Fibroblast of skin of left biceps (primary cell): ENCODE measurements at places on chromosomes 2 and 18.

DNA sequence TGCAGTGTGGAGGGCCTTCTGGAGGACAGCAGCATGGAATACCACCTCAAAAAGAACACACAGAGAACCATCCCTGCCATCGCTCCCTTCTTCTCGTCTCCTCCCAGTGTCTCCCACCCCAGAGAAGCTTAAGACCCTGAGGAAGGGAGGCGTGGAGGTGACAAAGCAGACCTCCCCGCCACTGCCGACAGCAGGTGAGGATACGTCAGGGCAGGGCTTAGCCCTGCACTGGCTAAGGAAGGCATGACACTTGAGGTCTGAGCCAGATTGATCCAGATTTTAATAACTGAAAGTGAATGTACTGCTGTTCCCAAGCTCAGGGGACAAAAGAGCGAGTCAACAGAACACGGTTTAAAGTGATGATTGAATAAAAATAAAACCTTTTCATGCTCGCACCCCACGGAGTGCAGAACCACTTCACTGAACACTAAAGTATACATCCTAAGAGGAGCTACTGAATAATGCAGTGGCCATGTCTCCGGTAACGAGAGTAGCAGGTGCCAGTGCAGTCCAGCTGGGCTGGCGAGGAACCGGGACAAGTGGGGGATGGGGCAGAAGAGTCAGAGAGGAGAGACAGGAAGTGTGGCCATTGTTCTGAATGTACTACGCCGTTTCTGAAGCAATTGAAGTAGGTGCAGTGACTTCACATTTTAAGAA, 391.0 kb downstream of the CDH2 start:
- no peak for DNase-seq

GRCh38 chr18:79985172-79985571, 3.2 kb downstream of the TXNL4A start:
- no peak for DNase-seq

GRCh38 chr2:51093016-51093415, 61.1 kb upstream of the NRXN1 start:
- no peak for DNase-seq

DNA sequence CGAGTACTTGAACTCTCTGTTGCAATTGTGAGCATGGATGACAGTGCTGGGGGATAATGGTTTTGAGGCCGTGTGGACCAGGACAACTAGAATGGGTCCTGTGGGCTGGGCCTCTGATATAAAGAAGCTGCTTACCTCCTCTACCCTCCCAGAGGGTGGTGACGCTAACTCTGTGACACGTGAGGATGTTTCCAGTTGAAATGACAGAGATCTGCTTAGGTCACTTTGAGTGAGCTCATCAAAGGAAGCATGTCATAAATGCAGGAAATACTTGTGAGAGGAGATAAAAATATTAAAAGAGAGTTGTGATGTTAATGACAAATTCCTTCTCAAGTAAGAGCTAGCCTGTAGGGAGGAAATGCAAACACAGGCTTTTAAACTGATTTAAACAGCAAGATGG, 16.4 kb downstream of the RMC1 start:
- DNase-seq, result no peak

DNA sequence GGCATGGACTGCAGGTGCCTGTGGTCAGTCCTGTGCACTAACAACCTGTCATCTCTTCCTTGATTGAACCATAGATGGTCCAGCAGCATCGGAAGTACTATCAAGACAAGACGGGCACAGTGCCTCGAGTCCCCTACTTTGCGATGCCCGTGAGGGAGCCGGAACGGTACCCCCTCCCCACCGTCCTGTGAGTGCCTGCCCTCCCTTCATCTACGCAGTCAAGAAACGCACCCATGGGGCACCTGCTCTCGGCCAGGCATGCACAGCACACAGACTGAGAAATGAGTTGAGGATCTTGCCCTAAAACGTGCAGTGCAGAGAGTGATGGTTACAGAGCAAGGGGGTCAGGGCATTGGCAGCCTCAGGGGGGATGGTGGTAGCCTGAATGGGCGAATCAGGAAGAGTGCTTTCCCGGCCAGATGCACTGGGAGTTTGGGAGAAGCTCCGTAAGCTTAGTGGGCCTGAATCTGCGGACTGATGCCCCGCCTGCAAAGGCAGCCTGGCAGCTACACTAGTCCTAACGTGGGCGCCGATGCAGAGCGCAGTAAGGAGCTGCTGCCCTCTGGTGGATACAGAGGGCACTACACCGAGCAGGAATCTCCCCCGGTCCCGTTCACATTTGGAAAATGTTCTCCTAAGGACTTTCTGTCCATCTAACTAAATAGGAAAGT, 63.6 kb downstream of the CIB4 start:
- DNase-seq, result peak; percentile 6

DNA sequence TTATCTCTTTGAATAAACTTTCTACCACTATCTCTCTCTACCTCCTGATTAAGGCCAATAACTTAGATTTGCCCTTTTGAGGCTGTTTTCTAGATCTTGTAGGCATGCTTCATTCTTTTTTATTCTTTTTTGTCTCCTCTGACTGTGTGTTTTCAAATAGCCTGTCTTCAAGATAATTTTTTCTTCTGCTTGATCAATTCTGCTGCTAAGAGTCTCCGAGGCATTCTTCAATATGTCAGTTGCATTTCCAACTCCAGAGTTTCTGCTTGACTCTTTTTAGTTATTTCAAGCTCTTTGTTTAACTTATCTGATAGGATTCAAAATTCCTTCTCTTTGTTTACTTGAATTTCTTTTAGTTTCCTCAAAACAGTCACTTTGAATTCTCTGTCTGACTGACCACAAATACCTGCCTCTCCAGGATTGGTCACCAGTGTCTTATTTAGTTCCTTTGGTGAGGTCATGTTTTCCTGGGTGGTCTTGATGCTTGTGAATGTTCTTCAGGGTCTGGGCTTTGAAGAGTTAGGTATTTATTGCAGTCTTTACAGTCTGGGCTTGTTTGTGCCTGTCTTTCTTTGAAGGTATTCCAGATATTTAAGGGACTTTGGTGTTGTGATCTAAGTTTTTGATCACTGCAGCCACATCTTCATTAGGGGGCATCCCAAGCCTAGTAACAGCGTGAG, 197.3 kb upstream of the STK17B start:
- no peak for DNase-seq

GRCh38 chr2:229910832-229911412, 10.9 kb downstream of the TRIP12 start:
- no peak for DNase-seq

GRCh38 chr2:110675679-110676078, 2.2 kb downstream of the BUB1 start:
- no peak for DNase-seq

- DNase-seq, result peak; percentile 67
These were observed 85.2 kb upstream of the ITGA4 start for GRCh38 chr2:181371782-181372645.

DNA sequence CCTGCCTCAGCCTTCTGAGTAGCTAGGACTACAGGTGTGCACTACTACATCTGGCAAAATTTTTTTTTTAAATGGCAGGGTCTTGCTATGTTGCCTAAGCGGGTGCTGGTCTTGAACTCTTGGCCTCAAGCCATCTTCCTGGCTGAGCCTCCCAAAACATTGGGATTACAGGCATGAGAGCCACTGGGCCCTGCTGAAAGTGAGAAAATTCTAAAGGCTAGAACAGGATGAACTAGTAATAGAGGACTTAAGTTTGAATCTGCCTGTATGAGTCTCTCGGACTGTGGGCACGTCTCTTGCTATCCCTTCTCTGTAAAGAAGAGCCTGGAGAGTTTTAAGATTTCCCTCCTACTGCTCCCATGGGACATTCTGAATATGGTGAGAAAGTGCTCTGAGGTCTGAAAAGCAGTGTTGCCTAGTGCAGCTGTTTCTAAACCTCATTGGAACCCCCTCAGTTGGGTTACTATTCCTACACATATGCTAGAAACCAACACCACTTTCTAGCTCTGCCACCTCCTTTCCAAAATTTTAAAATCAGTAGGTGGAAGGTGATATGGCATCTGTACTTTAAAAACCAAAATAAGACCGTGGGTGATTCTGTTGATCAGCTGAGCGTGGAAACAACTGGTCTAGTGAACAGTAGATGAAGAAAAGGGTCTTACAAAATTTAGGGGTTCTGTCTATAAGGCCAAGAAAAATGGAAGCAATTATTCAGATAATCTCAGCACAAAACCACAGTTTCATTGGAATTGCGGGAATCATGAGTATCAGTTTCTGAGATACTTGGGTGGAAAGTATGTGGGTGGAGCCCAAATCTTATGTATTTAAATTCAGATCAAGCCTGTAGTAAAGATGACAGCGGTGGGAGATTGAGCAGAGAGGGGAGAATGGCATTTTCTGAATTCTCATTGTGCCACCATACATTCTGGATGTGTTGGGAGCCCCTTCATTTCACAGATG, 259.8 kb upstream of the CXCR4 start:
- DNase-seq, result no peak

GRCh38 chr2:157324331-157324843, 1.2 kb downstream of the ERMN start:
- no peak for DNase-seq

- DNase-seq, result no peak
These were observed 116.8 kb downstream of the GBX2 start for GRCh38 chr2:236051351-236051750.

DNA sequence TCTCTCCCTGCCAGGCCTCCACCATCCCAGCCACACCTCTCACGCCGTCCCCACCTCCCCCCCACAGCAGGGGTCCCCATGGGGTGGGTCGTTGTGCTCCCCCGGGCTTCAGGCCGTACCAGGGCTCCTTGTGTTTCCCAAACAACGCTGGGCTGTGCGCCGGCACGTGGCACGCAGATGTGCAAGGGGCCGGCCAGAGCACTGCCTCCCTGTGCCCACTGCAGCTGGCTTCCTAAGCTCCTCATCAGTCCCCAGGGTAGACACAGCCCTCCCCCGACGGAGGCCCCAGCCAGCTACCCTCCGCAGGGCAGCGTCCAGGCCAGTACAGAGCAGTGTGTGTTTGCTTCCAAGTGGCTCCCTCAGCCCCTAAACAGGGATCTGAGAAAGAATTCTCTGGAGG, 34.0 kb downstream of the BIN1 start:
- DNase-seq, result no peak

DNA sequence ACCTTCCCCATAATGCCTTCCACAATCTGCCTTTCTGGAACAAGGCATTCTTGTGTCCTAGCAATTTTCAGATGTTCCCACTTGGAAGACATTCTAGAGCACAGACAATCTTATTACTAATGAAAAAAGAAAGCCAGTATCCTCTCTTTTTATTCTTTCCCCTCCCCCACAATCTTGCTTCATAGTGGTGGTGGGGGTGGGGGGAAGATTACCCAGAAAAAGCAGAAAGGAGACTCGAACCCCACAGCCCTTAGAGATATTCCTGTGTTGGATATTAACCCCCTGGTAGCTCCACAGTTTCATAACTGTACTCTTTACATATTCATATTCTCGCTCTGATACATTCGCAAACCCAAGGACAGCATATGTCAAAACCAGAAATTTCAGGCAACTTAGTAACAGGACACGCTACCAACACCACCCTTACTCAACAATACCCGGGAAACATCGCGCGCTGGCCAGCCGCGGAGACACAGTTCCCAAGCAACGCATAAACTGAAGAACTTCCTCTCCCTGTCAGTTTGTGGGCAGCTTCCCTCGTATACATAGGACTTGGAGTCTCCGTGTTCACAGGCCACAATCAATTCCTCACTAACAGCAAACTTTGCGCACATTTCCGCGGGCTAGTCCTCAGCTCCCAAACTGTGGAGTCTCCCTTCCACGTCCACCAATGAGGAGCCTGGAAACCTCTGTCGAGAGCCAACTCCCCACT, 793 bp downstream of the NR4A2 start:
- no peak for DNase-seq

DNA sequence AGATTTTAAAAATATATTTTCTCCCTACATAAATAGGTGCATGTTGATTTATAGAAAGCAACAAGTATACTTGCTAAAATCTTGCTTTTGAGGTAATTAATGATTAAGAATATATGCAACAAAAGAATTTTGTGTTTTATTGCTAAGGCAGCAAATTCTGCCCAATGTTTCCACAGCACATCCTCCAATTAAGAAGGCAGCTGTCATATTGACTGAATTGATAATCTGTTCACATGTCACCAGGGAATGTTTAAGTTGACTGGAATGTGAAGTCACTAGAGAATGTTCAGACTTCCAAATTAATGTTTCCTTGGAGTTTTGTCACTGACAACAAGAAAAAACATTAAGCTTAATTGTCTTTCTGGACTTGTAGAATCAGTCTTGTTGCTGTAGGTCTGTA, 1602.7 kb upstream of the SLC39A10 start:
- DNase-seq, result no peak

DNA sequence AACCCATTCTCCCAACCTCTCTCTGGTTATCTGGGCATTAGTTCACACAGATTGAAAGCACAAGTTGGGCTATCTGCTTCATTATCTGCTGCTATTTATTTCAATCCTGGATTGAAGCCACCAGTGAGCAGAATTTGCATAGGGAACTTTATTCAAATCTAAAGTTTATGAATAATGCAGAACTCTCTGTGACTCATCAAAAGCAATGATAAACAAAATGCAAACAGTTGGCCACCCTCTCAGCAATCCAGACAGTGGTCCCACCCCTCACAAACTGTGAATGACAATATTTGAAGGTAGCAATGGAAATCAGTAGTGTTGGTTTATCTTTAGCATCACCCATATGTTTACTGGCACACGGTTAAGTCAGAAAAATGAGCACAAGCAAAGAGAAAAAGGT, 106.8 kb upstream of the TMEM178A start:
- DNase-seq, result no peak

- no peak for DNase-seq
These were observed 88.8 kb downstream of the C1QL2 start for GRCh38 chr2:119069781-119070180.

DNA sequence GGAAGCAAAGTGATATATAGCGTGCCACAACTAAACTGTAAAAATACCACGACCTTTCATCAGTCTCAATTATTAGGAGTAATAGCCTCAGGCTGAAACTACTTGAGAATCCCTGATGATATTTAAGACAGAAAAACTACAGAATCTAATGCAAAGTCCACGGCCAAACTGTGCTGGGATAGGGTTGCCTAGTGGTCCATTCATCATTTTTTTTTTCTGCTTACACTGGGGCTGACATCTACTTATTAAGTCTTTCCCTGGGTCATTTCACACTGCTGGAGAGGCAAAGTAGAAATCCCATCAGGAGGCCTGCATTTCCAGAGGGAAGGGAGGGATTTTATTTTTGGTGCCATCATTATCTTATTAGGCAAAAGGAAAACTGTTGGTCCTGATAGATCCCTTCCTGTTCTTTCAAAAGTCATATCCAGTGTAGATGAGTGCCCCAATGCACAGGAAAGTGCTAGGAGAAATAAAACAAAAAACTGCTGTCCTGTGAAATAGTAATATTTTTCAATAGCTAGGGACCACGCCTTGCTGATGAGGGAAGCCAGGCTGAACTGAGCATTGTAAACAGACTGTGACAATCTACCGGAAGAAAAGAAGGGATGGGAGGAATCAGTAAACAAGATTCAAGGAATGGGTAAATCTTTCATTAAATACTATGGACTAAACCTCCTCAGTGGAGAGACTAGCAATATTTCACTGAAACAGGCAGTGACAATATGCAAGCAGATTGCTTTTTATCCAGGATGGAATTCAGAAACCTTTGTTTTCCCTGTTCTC, 644.3 kb downstream of the IRS1 start:
- no peak for DNase-seq

GRCh38 chr2:140528982-140529381, 1601.8 kb downstream of the LRP1B start:
- DNase-seq, result no peak

- peak; percentile 12 for DNase-seq
These were observed at the start of gene SNED1 for GRCh38 chr2:240997856-240998705. SNED1 (plus strand) TSS chr2:240998618; CDS start chr2:240998838, 220 bp downstream.
